Thoracic aorta (tissue), 2 donors: ENCODE measurements at places on chromosomes 7 and 10.

DNA sequence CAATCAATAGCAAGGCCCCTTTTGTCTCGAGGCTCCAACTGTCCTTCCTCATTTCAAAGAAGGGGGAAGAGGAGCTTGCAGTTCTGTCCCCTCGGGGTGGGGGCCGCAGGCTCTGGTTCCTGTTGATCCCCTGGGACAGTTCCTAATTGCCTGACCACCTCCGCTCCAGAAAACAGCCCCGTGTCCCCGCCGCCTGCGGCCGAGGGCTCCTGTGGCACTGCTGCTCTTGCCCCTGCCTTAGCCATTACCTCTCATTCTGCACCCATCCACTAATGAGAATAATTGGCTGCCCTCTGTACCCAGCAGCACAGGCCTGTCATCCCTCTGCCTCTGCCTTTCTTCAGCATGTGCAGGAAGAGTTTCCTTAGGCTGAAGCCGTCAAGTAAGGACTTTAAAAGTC, 668.3 kb upstream of the FOXK1 start:
- no peak for DNase-seq

GRCh38 chr7:135843214-135843613, 94.6 kb upstream of the FAM180A start:
- DNase-seq, result no peak

DNA sequence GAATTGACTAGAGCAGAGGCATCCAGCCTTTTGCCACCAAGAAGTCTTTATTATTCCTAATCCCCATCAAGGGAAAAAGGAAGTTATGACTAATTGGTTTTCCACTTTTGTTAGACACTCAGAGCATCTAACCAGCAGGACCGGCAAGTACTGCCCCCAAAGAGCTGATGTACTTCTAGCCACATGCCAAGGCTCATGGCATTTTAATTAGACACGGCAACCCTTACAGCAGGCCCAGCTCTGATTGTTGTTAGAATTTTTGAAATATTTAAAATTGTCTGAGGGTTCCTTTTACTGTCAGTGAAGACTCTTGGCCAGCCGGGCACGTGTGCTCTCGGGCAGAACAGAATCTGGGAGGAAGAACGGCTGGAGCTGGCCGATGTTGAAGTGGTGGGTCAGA, 114.8 kb downstream of the SPAG6 start:
- DNase-seq, result no peak

DNA sequence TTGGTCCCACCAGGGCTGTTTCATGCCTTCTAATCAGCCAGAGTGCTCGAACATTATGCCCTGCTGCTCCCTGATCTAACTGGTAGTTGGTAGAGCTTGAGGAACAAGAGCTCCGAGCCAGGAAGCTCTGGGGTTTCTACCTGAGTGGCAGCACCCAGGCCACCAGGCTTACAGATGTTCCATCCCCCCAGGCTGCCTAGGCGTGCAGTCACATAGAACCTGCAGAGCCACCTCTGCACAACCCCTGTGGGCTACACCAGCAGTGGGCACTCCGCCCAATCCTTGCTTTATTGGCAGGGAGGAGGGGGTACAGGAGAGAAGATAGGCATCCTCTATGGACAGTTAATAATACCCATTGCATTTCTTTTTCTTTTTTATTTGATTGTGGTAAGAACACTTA, 21.8 kb downstream of the MAP3K8 start:
- no peak for DNase-seq

DNA sequence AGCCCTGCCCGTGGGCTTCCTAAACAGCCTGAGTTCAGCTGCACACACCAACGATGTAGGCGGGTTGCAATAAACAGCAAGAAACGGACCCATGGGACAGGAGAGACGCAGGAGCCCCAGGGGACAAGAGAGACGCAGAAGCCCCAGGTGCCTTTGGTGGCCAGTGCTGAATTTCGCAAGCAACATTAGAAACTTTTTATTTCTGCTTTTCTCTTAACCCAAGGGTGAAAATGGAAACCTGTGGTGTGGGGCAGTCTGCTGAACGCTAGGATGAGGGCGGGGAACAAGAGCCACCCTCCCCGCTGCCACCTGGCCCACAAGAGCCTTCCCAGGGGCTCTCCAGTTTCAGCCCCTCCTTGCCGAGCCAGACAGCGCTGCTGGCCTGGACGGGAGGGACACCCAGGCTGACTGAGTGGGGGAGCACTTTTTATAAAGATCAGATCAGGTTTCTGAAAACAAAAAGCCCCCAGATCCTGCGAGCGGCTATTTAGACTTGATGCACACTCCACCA, 20.0 kb upstream of the GPR146 start:
- DNase-seq, result no peak

DNA sequence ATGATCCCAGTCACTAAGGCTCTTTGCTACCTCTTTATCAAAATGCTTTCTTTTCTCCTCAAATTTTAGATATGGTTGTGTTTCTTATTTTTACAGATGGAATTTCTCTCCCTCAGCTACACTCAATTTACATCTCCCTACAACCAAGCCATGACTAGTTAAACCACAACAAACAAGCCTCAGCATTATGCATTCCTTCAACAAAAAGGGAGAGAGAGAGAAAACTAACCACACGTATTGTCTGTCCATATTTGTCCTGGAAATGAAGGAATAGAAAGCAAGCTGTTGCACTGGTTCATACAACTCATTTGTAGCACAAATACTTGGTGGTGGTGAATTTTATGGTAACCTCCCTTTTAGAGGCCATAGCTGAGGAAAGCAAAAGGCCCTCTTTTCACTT, 286.4 kb downstream of the AHR start:
- DNase-seq, result no peak
